Activated CD4-positive, alpha-beta T cell treated with anti-CD3 and anti-CD28 coated beads, Interleukin-2, amount 10 ng/mL, durations not matched to agents 7 days and 5 days (primary cell): ENCODE measurements at places on chromosomes 11 and 22.

DNA sequence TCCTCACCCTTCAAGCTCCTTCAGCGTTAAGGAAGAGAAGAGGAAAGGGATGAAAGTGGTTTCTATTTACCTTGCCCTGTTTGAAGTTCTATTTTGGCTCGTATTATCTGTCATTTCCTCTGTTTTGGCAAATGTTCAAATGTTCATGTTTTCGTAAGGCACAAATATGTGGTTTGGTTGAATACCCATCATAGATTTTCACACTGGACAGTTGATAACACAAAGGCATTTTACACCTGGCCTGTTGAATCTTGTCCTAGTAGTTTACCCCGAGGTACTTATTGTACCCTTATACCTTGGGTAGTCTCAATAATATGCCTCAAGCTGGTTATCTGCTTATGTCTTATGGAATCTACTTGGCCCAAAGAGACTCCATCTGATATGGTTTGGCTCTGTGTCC lies 706.9 kb downstream of the METTL15 start:
- no peak overlapping the region for H3K4me3 ChIP-seq
- no peaks in the 10 kb centered on the region for H3K36me3 ChIP-seq
- no peak for DNase-seq
- H3K27ac ChIP-seq, result no peak overlapping the region
- no peaks in the 10 kb centered on the region for H3K27me3 ChIP-seq
- H3K4me1 ChIP-seq, result no peaks in the 10 kb centered on the region

DNA sequence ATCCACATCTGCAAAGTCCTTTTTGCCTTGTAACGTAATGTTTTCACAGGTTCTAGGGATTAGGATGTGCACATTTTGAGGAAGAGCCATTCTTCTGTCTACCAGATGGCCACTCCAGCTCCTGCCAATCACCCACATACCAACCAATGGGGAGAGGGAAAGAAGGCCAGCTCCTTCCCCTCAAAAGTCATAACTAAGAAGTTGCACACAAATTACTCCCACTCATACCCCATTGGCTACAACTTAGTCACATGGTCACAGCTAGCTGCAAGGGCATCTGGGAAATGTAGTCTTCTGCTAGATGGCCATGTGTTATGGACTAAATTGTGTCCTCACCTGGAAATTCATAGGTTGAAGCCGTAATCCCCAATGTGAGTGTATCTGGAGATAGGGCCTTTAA lies 15.4 kb upstream of the MYOD1 start:
- H3K36me3 ChIP-seq, result no peaks in the 10 kb centered on the region
- DNase-seq, result no peak
- no peaks in the 10 kb centered on the region for H3K4me1 ChIP-seq
- H3K27ac ChIP-seq, result no peak overlapping the region
- no peak overlapping the region for H3K4me3 ChIP-seq
- H3K27me3 ChIP-seq, result peaks cover 10% of the 10 kb centered on the region

- peaks cover 6% of the 10 kb centered on the region for H3K36me3 ChIP-seq
- DNase-seq, result no peak
- H3K27me3 ChIP-seq, result no peaks in the 10 kb centered on the region
- no peak overlapping the region for H3K4me3 ChIP-seq
These were observed 53.0 kb downstream of the CDKN1C start for GRCh38 chr11:2832533-2833020.

DNA sequence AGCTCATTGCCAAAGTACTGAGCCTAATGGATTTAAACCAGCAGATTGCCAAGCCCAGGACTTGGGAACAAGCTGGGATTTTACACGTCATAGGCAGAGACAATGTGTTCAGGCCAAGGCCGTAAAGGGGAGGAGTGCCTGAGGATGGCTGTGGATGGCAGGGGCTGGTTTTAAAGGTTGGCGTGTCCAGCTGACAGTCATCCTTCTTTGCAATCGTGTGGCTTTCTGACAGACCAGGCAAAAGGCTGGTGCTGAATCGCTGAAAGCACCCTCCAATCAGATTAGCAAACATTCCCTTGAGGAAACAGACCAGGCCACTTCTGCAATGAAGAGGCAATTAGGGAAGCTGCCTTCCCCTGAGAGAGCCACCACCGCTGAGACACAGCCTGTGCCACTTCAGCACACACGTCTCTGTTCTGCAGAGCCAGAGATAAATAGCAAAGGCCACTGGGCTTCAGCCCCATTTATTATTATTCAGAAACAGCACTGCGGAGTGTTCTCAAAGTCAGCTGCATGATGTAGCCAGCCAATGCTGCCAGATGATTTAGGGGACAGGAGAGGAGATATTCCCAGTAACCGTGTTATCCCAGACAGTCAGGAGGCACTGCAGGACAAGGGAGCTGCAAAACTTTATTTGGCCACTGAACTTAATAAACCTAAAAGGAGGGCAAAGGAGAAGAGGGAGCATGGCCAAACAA lies 54.2 kb upstream of the CSNK2A3 start:
- no peak overlapping the region for H3K27ac ChIP-seq
- no peaks in the 10 kb centered on the region for H3K4me1 ChIP-seq

DNA sequence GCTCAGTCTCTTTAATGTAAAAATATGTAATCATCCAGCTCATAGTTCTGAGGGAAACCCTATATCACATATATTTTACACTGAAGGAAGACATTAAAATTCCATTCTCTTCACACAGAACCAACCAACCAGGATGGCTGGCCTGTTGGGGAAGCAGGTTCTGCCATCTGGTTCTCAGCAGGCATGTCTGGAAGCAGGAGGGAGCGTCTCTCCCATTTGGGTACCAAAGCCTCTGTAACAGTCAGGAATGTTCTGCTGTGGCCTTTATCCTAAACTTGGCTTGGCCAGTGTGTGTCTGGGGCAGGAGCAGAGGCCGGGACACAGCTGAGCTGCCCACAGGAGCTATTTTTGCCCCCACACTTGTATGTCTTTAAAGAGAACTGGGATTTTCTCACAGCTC lies 29.2 kb downstream of the SGSM3 start:
- H3K36me3 ChIP-seq, result peaks cover 43% of the 10 kb centered on the region
- H3K27ac ChIP-seq, result peak overlapping the region; percentile 91
- peaks cover 72% of the 10 kb centered on the region for H3K4me1 ChIP-seq
- peak overlapping the region; percentile 62 for H3K4me3 ChIP-seq
- H3K27me3 ChIP-seq, result no peaks in the 10 kb centered on the region
- no peak for DNase-seq

- no peaks in the 10 kb centered on the region for H3K27me3 ChIP-seq
- H3K4me1 ChIP-seq, result peaks cover 87% of the 10 kb centered on the region
- DNase-seq, result no peak
- peak overlapping the region; percentile 83 for H3K27ac ChIP-seq
- H3K4me3 ChIP-seq, result peak overlapping the region; percentile 8
These were observed 14.0 kb downstream of the RGL4 start for GRCh38 chr22:23704829-23705228.

DNA sequence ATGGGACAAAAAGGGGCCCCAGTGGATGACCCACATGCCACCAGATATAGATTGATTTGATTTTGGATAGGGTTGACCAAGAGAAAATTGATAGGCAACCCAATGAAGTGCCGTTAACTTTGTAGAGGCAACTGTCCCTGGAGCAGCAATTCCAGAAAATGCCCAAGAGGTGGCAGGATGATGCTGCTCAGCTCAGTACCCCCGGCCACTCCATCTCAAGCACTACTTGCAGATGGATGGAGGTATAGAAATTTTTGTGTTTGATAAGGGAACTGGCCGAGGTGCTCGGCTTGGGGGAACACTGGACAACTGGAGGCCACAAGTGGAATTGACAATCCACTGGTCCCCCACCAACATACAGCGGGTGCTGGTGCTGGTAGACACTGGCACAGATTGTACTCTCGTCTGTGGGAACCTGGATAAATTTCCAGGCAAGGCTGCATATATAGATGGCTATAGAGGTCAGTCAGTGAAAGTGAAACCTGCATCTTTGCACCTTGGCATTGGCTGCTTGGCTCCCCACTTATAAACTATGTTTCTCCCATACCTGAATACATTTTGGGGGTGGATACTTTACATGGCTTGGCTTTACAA lies 86.3 kb downstream of the CCDC83 start:
- DNase-seq, result peak; percentile 40
- peaks cover 12% of the 10 kb centered on the region for H3K4me1 ChIP-seq
- no peak overlapping the region for H3K27ac ChIP-seq
- no peak overlapping the region for H3K4me3 ChIP-seq

- H3K27me3 ChIP-seq, result no peaks in the 10 kb centered on the region
- H3K4me1 ChIP-seq, result no peaks in the 10 kb centered on the region
- no peak overlapping the region for H3K27ac ChIP-seq
- H3K4me3 ChIP-seq, result no peak overlapping the region
- no peak for DNase-seq
These were observed 98.9 kb upstream of the SLC5A12 start for GRCh38 chr11:26820739-26821138.

GRCh38 chr22:31344256-31344577 lies 1.9 kb downstream of the PATZ1 start:
- H3K27me3 ChIP-seq, result no peaks in the 10 kb centered on the region
- H3K36me3 ChIP-seq, result peaks cover 45% of the 10 kb centered on the region
- peak overlapping the region; percentile 83 for H3K4me3 ChIP-seq
- H3K4me1 ChIP-seq, result peaks cover 59% of the 10 kb centered on the region
- peak; percentile 14 for DNase-seq

DNA sequence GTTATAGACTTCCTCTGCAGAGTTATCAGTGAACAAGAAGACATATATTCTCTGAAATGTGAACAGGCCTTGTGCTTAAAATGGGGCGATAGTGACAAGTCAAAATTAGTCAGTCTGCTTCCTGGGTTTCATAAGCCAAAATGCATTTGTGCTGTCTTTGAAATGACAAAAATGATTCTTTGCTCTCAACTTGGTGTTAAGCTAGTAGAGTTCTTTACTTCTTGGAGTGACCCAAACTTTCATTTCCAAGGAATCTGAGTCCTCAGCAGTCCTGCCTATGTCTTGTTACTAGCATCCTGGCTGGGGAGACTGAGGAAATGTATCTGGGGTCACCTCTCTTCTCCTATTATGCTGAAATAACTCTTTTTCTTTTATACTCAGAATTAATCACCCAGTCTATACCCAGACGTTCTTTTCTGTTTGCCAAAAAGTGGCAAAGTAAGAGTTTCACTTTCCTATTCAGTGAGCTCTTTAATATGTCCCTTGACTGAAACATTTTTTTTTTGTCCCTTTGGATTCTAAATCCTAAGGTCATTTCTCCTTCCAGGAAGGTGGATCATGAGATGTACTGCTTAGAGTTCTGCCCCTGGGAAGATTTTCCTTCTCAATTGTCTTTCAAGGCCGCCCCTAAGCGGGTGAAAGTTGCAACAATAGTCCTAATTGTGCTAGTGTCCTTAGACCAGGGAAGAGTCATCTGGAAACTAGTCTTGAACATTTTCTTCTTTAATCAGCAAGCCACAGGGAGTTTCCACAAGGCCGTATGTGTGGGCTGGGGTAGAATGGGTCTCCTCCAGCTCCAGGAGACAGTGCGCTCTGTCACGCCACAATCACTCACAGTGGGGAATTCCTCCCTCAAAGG lies 53.0 kb upstream of the RDX start:
- peak; percentile 40 for DNase-seq
- peaks cover 53% of the 10 kb centered on the region for H3K4me1 ChIP-seq
- peak overlapping the region; percentile 95 for H3K27ac ChIP-seq
- H3K36me3 ChIP-seq, result peaks cover 7% of the 10 kb centered on the region

DNA sequence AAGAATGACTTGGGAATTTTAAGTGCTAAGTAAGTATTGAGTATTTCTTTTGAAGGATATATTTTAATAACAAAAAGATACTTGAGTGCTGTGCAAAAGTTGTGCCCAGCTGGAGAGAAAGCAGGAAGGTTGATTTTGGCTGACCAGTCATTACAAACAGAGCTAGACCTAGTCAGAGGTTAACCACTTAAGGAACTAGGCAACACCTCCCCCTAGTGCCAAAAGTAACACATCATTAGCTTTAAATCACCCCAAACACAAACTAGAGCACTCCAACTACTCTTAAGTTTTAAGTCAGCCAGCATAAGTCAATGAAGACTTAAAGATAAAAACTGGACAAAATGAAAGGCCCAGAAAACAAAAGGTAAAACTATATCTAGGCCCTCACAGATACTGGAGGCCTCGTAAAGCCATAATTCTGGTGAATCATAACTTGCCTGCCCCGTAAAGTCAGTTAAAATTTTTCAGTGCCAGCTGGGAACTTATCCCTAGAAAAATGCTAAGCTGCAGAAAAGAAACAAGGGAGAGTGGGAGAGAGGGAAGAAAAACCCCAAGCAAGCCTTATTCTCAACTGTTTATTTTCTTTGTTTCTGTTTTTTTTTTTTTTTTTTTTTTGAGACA lies 4.6 kb downstream of the TMEM9B start:
- H3K27ac ChIP-seq, result no peak overlapping the region
- DNase-seq, result peak; percentile 64
- H3K36me3 ChIP-seq, result peaks cover 23% of the 10 kb centered on the region
- peaks cover 36% of the 10 kb centered on the region for H3K4me1 ChIP-seq
- no peak overlapping the region for H3K4me3 ChIP-seq

- H3K4me3 ChIP-seq, result no peak overlapping the region
- H3K4me1 ChIP-seq, result peaks cover 5% of the 10 kb centered on the region
- H3K27me3 ChIP-seq, result no peaks in the 10 kb centered on the region
- H3K36me3 ChIP-seq, result no peaks in the 10 kb centered on the region
These were observed 92.8 kb downstream of the ARFGAP2 start for GRCh38 chr11:47083913-47084312.

DNA sequence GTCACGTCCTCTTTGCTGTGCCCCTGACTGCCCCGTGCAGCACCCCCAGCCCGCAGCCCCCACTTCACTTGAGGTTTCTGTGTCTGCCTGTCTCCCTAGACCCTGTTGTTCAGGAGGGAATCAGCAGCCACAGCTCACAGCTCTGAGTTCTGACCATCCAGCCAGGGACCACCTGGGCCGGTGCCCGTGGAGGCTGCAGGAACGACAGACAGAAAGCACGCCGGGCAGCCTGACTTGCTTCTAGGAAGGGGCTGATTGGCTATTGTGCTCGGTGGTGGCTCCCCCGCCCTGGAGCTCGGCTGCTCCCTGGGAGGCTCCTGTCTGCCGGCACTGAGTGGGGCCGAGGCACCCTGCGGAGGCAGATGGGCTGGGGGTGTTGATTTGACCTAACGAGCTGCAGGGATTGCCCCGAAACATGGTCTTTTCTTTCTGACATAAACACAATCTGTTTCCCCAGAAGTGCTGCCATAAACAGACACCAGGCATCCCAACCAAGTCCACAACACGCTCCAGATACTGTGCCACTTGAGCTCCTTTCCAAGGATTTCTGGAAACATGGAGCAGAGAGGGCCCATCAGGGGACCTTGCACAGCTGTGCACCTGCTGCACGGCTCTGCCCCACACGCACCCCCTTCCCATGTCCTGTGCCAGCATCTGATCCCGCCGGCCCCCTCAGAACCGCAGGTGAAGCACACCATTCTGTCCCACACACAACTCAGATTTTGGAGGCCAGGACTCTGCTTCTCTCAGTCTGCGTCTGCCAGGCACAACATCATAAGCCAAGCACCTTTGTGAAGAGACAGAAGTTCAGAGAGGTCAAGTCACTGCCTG lies 855.9 kb downstream of the TBC1D22A start:
- no peaks in the 10 kb centered on the region for H3K4me1 ChIP-seq
- no peak for DNase-seq
- no peaks in the 10 kb centered on the region for H3K27me3 ChIP-seq
- no peak overlapping the region for H3K4me3 ChIP-seq

DNA sequence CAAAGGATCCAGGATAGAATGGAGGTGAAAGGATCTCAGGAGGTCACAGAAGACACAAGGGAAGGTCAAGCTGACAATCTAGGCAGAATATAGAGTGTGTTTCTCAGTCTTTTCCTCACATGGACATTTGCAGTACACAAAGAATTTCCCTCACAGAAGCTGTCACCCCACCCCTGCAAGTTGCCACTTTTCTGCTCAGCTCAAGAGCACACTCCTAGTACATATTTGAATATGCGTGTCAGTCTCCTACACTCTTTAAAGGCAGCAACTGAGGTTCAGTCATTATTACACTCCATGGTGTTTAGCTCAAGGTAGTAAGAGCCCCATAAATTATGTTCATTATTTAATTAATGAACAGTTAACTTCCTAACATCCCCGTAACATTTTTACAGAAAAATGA lies 59.1 kb downstream of the ETS1 start:
- H3K4me3 ChIP-seq, result no peak overlapping the region
- no peak for DNase-seq
- peak overlapping the region; percentile 57 for H3K27ac ChIP-seq
- H3K36me3 ChIP-seq, result peaks cover 7% of the 10 kb centered on the region
- peaks cover 65% of the 10 kb centered on the region for H3K4me1 ChIP-seq
